ENCODE measurements at places on chromosomes 13 and 19.

GRCh38 chr13:30750036-30750435 lies 14.7 kb downstream of the ALOX5AP start:
- no peak for DNase-seq

GRCh38 chr19:10946958-10947657 lies 13.7 kb upstream of the SMARCA4 start:
- no peak for DNase-seq

GRCh38 chr13:74153316-74153715 lies 19.1 kb upstream of the KLF12 start:
- no peak for DNase-seq

DNA sequence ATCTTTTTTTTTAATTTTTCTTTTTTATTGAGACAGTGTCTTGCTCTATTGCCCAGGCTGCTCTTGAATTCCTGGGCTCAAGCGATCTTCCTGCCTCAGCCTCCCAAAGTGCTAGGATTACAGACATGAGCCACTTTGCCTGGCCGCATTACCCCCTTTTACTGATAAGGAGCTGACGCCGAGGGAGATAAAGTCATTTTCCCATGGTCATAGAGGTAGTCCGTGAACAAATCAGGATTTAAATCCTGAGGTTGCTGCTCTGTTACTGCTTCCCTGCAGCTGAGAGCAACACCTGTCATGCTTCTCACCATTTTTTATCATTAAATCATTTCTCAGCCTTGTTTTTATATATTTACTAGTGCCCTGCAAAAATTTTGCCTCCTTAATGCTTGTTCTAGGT lies 7.4 kb downstream of the CYSLTR2 start:
- DNase-seq: no peak

GRCh38 chr19:5189318-5189607 lies 151.3 kb downstream of the PTPRS start:
- DNase-seq: no peak

DNA sequence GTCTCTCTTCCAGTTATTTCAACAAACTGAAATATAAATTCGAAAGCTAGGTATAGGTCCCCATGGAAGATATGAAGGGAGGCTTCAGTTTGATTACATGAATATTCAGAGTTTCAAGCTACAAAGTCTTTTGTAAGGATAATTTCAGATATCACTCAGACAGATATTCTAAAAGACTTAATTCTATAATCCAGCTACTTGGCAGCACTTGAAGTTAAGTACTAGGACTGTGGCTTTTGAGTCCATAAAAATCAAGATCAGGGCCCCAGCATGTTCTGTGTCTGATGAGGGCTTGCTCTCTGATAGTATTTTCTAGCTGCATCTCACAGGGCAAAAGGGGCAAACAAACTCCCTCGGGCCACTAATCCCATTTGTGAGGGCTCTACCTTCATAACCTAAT lies 160.6 kb upstream of the IRS2 start:
- DNase-seq: no peak

- DNase-seq: no peak
Measured at GRCh38 chr13:22487932-22488331, 692.8 kb upstream of the SGCG start.
